ENCODE measurements at places on chromosomes 5 and 9. TPM values are rescaled to one million over a fixed set of nuclear protein-coding genes. Genes with fewer than 3 reads are reported as not detected.

DNA sequence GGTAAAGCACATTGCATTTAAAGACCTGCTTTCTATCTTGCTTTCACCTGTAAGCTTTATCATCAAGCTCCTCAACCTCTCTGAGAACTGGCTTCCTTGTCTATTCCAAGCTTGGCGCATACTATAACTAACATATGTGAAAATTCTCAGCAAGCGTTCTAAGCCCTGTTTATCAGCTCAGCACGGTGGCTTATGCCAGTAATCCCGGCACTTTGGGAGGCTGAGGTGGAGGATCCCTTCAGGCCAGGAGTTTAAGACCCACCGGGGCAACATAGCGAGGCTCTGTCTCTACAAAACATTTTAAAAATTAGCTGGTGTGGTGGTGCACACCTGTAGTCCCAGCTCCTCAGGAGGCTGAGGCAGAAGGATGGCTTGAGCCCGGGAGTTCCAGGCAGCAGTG, 1.6 kb upstream of the ATP6V0E1 start:
- H3K27ac ChIP-seq: no peak overlapping the region
- 0 out of 2 replicates have a peak, but pooled peaks cover 7% of the 10 kb centered on the region for H3K36me3 ChIP-seq
- no peak for DNase-seq
- no peaks in the 10 kb centered on the region for H3K27me3 ChIP-seq
- peaks cover 13% of the 10 kb centered on the region for H3K4me1 ChIP-seq
- H3K4me3 ChIP-seq: no peak overlapping the region

GRCh38 chr9:93587651-93588347, 11.4 kb downstream of the PHF2 start:
- H3K27me3 ChIP-seq: no peaks in the 10 kb centered on the region
- H3K4me1 ChIP-seq: no peaks in the 10 kb centered on the region
- DNase-seq: no peak
- no peak overlapping the region for H3K4me3 ChIP-seq
- H3K27ac ChIP-seq: no peak overlapping the region

DNA sequence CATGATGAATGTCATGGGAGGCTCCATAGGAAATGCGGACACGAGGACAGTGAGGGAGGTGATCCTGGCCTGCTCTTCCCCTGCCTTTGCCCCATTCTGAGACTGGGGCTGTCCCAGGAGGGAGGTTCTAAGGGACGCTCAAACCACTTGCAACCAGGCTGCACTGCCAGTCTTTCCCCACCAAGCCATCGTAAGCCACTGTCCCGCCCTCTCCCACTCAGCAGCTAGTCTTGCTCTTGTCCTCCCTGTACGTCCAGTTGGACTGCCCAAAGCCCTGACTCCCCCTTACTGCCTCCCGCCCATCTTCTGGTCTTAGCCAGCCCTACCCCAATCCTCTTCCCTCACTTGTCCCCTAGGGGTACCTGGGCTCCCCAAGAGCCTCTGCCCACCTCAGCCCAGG, 115.7 kb downstream of the FSTL4 start:
- no peak overlapping the region for H3K4me3 ChIP-seq
- H3K27ac ChIP-seq: no peak overlapping the region
- H3K36me3 ChIP-seq: no peaks in the 10 kb centered on the region
- DNase-seq: no peak
- no peaks in the 10 kb centered on the region for H3K27me3 ChIP-seq

- DNase-seq: no peak
- H3K27ac ChIP-seq: no peak overlapping the region
- H3K4me3 ChIP-seq: no peak overlapping the region
- no peaks in the 10 kb centered on the region for H3K4me1 ChIP-seq
- no peaks in the 10 kb centered on the region for H3K27me3 ChIP-seq
Observed at GRCh38 chr5:31225118-31225517, 31.6 kb downstream of the CDH6 start.

DNA sequence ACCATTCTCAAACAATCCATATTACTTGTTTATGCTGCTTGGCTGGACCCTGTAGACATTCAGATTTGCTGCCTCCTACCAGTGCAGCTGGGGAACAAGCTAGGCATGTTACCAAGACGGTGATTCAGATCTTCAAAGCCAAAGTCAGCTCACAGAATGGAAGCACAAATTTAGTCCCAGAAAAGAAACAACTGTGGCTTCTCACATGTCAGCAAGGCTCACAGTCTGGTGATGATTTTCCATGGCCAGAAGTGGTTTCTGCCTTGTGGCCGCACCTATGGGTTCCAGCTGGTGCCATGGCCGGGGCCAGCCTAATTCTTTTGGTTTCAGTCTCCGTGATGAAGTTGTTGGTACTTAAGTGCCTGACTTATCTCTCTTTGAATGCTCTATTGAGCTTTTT, 182.2 kb downstream of the TMC1 start:
- no peaks in the 10 kb centered on the region for H3K4me1 ChIP-seq
- no peak overlapping the region for H3K27ac ChIP-seq
- H3K36me3 ChIP-seq: no peaks in the 10 kb centered on the region
- DNase-seq: no peak

DNA sequence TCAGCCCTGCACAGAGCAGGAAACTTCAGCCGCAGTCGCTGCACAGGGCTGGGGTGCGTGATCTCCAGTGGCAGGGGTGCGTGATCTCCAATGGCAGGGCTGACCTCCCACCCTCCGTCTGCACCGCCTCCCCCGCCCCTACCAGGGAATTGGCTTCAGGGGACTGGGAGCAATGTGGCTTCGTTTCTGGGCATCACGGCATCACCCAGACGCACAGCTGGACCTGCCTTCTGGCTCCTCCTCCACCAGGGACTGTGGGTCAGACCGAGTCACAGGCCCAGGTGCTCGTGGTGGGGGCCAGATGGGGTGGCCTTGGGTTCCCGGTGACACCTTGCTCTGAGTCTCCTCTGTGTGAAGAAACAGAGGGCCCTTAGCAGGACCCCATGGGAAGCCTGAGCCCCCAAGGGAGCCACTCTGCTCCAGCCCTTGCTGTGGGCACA, 51.1 kb downstream of the AHRR start:
- no peaks in the 10 kb centered on the region for H3K36me3 ChIP-seq
- H3K27me3 ChIP-seq: no peaks in the 10 kb centered on the region
- DNase-seq: no peak
- no peaks in the 10 kb centered on the region for H3K4me1 ChIP-seq
- no peak overlapping the region for H3K27ac ChIP-seq

GRCh38 chr5:23579566-23579965, 72.2 kb downstream of the PRDM9 start:
- H3K4me3 ChIP-seq: no peak overlapping the region
- H3K36me3 ChIP-seq: no peaks in the 10 kb centered on the region
- no peak overlapping the region for H3K27ac ChIP-seq
- H3K4me1 ChIP-seq: no peaks in the 10 kb centered on the region

DNA sequence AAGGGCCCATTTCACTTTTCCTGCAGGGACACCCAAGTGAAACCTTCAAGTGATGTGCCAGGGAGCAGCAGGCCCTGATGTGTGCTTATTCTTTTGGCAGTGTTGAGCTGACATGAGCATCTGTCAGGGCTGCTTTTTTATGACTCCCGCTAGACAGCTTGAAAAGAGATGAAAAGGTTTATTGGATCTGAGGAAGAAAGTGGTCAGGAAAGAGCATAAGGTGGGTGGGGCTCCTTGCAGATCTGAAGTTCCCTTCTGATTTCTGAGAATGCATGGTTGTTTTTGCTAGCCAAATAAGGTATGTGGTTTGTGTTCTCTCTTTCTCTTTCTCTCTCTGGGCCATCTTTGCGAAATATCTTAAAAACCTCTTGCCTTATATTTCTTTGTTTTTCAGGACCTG, 316.1 kb downstream of the DMRT2 start:
- H3K27me3 ChIP-seq: no peaks in the 10 kb centered on the region
- no peak overlapping the region for H3K4me3 ChIP-seq
- DNase-seq: no peak
- no peaks in the 10 kb centered on the region for H3K36me3 ChIP-seq
- no peak overlapping the region for H3K27ac ChIP-seq

GRCh38 chr5:83549674-83550073, 78.1 kb downstream of the VCAN start:
- no peak overlapping the region for H3K4me3 ChIP-seq
- H3K27ac ChIP-seq: no peak overlapping the region
- DNase-seq: no peak
- no peaks in the 10 kb centered on the region for H3K4me1 ChIP-seq
- no peaks in the 10 kb centered on the region for H3K36me3 ChIP-seq
- H3K27me3 ChIP-seq: no peaks in the 10 kb centered on the region

DNA sequence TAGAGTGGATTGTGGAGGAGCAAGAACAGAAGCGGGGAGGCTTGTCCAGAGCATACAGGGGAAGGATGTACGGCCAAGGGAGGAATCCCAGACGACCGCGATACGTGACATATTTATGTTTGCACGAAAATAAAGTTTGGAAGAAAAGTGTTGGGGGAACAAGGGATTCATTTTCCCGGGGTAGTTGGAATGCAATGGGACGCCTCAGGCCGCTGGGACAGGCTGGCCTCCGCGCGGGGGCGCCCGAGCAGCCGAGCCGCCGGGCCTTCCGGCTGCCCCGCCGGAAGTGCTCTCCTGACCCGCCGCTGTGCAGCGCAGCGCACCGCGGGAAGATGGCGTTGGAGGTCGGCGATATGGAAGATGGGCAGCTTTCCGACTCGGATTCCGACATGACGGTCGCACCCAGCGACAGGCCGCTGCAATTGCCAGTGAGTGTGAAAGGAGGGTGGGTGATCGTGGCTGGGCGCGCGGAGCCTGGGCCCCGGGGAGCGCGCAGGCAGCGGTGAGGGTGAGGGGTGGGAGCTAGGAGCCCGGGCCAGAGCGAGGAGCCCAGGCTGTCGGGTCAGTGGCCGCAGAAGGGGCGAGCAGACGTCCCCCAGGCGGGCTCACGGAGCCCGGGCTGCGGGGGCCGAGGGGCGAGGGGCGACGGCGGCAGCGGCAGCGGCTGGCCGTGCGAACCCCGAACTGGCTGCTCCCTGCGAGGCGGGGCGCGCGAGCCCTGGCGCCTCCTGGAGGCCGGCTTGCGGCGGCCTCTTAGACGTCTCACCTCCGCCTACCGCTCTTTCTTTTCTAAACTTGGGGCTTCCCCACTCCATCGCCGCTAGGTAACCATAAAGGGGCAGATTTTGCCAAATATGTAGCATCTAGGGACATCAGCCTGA, at the start of gene PHAX:
Gene PHAX, plus strand, starts transcription at position 317 of the 881 bp plus-strand sequence. Its CDS starts 16 bp downstream, at position 333.
- peak within 1 kb of the TSS; percentile 98 for H3K4me3 ChIP-seq
- DNase-seq: peak; percentile 52
- peak within 1 kb of the TSS; percentile 41 for H3K27ac ChIP-seq
- H3K36me3 ChIP-seq: 0 out of 2 replicates have a peak, but pooled peaks cover 13% of the 10 kb centered on the region
- H3K27me3 ChIP-seq: no peaks in the 10 kb centered on the region

The IL13 gene
- total RNA-seq: not detected

The ZNF484 gene
- total RNA-seq: 8.4 TPM

GRCh38 chr5:126461838-126462237, 38.6 kb downstream of the GRAMD2B start:
- H3K27ac ChIP-seq: no peak overlapping the region
- no peaks in the 10 kb centered on the region for H3K4me1 ChIP-seq
- H3K27me3 ChIP-seq: no peaks in the 10 kb centered on the region
- DNase-seq: no peak

The TLX3 gene
- total RNA-seq: not detected

GRCh38 chr5:172439785-172440477, 14.4 kb downstream of the SH3PXD2B start:
- DNase-seq: no peak
- H3K36me3 ChIP-seq: no peaks in the 10 kb centered on the region
- H3K4me3 ChIP-seq: no peak overlapping the region
- no peak overlapping the region for H3K27ac ChIP-seq
- H3K27me3 ChIP-seq: no peaks in the 10 kb centered on the region

DNA sequence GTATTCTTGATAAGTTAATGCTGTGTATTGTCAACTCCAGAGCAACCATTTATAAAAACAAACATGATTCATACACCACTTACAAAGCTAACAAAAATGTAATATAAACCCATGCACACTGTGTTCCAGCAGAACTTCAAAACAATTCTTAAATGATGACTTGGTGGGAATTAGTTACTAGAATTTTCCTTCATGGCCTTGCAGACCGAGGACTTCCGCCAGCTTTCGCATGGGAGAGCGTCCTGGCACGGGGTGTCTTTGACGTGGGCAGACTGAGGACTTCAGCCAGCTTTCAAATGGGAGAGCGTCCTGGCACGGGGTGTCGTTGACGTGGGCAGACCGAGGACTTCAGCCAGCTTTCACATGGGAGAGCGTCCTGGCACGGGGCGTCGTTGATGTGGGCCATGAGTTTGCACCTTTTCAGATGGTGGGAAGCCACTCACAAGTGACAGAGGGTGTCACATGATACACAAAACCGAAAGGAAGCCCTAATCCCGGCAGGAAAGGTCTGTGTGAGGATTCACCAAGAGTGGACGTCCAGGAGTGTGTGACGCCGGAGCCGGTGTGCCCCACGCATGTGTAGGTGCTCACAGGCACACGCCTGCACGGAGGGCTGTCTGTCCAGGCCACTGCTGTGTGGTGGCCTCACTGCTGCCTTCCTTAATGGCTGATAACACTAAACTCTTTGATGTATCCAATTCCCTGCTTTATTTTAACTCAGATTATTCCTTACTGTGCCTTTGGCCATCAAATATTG, 211.3 kb upstream of the IRX4 start:
- no peaks in the 10 kb centered on the region for H3K4me1 ChIP-seq
- no peak overlapping the region for H3K4me3 ChIP-seq
- H3K27ac ChIP-seq: no peak overlapping the region
- DNase-seq: no peak
